ENCODE measurements at places on chromosomes 2 and 18. TPM values are rescaled to one million over a fixed set of nuclear protein-coding genes. Genes with fewer than 3 reads are reported as not detected.

Gene TXNDC2
- total RNA-seq = 0.17 TPM

GRCh38 chr2:99861376-99861760, 281.0 kb downstream of the AFF3 start:
- DNase-seq = no peak

Gene IMMT
- total RNA-seq = 70.7 TPM

Gene DCDC2C
- not detected for total RNA-seq

GRCh38 chr2:31008561-31009114, 129.6 kb downstream of the GALNT14 start:
- no peak for DNase-seq

- no peak for DNase-seq
These were observed 27.2 kb downstream of the STEAP3 start for GRCh38 chr2:119250718-119251290.

GRCh38 chr18:59052965-59053820, 86.5 kb upstream of the SEC11C start:
- no peak for DNase-seq

GRCh38 chr2:37414470-37414949, 70.1 kb downstream of the QPCT start:
- DNase-seq = peak; percentile 68

- peak; percentile 56 for DNase-seq
These were observed 10.8 kb downstream of the SPDYA start for GRCh38 chr2:28821295-28821958.

- no peak for DNase-seq
These were observed 90.8 kb downstream of the FHOD3 start for GRCh38 chr18:36388310-36388709.

Gene MOCOS
- total RNA-seq = 29.7 TPM

Gene GPC1
- 97.8 TPM for total RNA-seq

DNA sequence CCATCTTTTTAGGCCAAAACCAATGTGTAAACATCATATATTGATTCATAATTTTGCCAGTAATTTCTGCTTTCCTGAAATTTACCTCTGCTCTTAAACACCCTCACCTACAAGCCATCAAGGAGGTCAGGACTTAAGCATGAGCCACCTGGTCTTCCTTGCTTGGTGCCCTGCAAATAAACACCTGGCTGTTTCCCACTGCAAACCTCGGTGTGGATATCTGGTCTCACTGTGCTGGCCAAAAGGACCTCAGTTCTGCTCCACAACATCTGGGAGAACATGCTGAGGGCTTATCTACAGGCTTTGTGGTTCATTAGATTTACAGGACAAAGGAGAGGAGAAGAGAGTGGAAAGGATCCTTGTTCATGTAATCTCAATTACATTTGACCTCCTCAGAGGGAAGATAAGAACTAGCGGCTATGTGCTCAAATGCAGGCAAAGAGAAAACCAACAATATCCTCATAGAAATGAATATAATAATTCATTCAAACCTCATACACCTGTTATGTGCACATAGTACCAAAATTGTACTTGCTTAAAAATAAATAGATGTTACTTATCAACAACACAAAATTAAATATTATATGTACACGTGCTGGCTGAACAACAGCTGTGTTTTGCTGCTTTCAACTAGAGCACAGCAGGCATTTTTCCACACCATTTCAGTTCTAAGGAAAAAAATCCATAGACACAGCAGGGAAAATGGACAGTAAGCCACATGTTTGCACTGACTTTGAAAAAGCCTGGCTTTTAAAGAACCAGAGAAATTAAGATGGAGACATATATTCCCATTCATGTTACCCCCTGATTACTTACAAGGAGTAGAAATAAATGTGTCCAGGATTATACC, 465.1 kb downstream of the LPIN1 start:
- no peak for DNase-seq

GRCh38 chr2:210635257-210635656, 78.9 kb downstream of the CPS1 start:
- DNase-seq = peak; percentile 62

Measured in NCI-H460 (cell line).